Fibroblast of the aortic adventitia (primary cell): ENCODE measurements at places on chromosomes 2 and 18.

- DNase-seq = no peak
Measured at GRCh38 chr2:112921982-112922381, 11.0 kb downstream of the IL37 start.

DNA sequence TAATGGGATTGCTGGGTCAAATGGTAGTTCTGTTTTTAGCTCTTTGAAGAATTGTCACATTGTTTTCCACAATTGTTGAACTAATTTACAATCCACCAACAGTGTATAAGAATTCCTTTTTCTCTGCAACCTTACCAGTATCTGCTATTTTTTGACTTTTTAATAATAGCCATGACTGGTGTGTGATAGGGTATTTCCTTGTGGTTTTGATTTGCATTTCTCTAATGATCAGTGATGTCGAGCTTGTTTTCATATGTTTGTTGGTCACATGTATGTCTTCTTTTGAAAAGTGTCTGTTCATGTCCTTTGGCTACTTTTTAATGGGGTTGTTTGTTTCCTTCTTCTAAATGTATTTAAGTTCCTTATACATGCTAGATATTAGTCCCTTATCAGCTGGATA lies 322.3 kb downstream of the CDH2 start:
- no peak for DNase-seq

- no peak for DNase-seq
Measured at GRCh38 chr18:78558101-78558810, 421.4 kb upstream of the SALL3 start.

DNA sequence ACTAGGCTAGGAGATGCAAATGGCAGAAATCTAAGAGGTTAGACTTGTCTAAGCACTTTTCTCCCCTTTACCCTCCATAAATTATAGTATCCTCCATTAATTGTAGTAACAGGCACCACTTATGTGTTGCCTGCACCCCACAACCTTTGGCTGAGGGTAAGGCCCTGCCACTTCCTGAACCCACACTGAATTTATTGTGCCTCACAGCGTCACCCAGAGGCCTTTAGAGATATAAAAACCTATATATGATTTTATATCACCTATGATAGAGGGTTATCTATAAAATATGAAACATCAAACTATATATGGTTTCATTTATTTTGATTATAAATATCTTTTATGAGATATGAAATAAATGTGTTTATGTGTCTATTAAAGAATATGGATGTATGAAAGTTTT lies 2.6 kb downstream of the UGT1A9 start:
- DNase-seq = no peak

DNA sequence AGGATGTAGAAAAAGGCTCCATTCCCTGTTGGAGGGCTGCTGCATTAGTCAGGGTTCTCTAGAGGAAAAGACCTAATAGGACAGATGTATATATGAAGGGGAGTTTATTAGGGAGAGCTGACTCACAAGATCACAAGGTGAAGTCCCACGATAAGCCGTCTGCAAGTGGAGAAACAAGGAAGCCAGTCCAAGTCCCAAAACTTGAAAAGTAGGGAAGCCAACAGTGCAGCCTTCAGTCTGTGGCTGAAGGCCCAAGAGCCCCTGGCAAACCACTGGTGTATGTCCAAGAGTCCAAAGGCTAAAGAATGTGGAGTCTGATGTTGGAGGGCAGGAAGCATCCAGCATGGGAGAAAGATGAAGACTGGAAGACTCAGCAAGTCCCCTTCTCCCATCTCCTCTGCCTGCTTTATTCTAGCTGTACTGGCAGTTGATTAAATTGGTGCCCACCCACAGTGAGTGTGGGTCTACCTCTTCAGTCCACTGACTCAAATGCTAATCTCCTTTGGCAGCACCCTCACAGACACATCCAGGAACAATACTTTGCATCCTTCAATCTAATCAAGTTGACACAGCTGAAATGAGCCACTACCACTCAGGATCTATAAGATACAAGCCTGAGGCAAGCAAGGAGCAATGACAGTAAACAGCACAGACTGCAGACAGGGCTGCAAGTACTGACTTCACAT lies 30.0 kb upstream of the ATG16L1 start:
- DNase-seq = peak; percentile 95

DNA sequence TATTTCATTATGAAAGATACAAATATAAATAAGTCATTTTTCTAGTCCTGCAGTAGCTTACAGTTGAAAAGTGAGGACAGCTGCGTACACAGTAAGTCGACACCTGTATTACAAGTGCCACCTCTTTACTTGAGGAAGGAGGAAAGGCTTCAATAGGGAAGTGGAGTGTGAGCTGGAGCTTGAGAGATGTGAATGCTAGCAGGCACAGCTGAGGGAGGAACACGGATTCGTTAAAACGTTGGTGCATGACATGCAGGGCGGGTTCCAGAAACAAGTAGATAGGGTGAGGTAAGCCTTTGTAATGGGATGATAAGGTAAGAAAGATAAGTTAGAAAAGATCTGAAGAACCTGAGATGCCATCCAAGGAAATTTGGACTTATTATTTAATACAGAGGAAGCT lies 98.1 kb upstream of the CSRNP3 start:
- DNase-seq = no peak

GRCh38 chr2:27810455-27810854 lies 38.9 kb downstream of the MRPL33 start:
- peak; percentile 24 for DNase-seq

- DNase-seq = no peak
Measured at GRCh38 chr2:27218614-27219013, 1.4 kb downstream of the CAD start.

DNA sequence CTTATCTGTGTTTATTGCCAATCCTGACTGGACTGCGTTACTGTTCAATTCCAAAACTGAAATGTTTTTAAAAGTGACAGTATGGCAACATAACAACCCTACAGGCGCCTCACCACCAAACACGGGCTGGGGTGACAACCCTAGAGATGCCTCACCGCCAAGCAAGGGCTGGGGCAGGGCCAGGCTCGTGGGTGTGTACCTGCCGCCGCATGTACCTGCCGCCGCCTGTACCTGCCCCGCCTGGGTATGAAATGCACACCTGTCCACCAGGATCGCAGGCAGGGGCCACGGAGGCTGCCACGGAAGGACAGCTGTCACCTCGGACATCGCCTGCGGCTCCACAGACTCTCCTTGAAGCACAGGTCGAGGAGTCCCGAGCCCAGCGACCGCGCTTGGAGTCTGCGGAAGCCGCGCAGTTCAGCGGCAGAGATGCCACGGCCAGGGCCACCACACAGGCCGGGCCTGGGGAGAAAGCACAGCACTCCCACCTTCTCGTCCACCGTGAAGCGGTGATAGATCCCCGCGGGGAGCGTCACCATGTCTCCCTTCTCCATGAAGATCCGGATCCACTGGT lies 18.9 kb downstream of the ADI1 start:
- DNase-seq = no peak

DNA sequence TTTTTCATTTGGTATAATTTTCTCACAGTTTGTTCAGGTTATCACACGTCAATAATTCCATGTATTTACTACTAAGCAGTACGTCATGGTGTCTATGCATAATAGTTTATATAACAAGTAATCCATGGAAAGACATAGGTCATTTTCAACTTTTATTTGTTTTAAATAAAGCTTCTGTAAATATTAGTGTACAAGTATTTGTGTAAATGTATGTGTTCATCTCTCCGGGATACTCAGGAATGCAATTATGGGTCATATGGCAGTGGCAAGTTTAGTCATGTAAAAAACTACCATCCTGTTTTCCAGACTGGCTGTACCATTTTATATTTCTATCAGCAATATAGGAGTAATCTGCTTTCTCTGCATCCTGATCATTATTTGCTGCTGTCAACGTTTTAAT lies 231.1 kb upstream of the ZNF804A start:
- no peak for DNase-seq

DNA sequence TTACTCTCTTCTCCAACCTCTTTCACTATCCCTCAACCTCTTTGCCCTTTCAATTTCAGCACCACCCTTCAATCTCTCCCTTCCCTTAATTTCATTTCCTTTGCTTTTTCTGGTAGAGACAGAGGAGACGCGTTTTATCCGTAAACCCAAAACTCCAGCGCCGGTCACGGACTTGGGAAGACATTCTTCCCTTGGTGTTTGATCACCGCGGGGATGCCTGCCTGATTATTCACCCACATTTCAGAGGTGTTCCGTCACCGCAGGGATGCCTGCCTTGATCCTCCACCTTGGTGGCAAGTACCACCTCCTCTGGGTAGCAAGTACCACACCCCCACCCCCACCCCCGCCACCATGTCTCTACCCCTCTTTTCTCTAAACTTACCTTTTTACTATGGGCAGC lies 669.4 kb upstream of the PKDCC start:
- DNase-seq = no peak

GRCh38 chr2:204225671-204226073 lies 289.1 kb downstream of the ICOS start:
- no peak for DNase-seq

- DNase-seq = no peak
Measured at GRCh38 chr2:116754381-116755101, 1060.0 kb upstream of the DDX18 start.

DNA sequence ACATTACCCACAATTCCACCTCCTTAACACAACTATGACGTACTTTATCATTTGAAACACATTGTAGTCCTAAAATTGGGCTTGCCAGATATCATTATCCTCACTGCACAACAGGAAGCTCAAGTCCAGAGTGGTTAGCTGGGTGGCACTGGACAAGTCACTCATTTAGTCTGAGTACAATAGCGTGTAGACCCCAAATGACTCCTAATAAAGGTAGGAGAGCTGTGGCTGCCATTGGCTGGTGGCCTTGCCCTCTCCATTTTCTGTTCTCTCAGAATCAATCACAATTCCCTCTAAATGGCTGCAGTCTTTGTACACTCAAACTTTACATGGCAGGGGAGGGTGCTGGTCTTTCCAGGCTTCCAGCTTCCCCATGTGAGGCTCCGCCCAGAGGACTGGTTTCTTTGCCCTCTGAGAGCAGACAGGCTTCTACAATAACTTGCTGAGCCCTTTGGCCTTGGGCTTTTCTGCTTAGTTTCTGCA lies 11.7 kb downstream of the PSTPIP2 start:
- DNase-seq = no peak

DNA sequence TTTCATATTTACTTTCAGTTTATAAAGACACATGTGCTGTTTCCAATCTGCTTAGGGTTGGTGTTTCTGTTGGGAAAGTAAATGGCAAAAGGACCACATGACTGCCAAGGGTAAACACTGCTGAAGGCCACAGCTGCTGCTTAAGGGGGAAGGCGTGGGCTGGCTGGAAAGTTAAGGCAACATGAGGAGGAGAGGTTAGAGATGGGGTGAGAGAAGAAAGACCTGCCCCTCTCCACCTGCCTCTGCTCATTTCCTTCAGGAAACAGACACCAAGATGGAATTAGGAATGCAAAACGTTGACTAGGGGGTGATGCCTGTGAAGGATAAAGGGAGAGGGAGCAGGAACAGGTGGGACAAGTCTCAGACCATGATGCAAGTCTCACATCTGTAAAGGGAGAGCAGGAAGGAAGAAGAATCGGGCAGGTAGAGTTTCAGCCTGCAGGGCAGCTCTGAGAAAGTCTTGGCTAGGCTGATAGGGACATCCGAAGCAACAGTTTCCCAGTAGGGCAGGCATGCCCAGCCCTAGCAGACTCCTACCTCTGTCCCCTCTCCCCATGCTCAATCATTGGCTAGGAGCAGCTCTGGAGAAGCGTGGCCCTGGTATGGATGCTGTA lies 86.0 kb downstream of the CDC42EP3 start:
- DNase-seq = no peak

GRCh38 chr18:45435810-45436209 lies 179.5 kb upstream of the SLC14A2 start:
- DNase-seq = no peak

DNA sequence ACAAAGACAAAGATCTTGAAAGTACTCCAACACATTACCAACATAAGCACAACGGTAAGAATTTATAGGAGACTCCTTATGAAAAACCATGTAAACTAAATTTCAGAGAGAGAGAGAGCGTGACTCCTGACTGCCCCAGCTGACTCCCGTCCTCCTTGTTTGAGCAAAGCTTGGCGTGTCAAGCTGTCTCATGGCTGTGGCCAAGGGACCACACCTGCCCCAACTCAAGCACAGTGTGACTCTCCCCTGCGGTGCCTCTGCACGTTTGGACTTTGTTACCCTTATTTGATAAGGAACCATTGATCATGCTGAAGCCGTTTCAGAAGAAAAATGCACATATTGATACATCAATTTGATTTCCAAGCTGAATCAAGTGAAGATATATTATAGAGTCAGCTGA lies 124.8 kb downstream of the COL6A3 start:
- no peak for DNase-seq

- DNase-seq = no peak
Measured at GRCh38 chr18:13676471-13676870, 49.9 kb downstream of the FAM210A start.

DNA sequence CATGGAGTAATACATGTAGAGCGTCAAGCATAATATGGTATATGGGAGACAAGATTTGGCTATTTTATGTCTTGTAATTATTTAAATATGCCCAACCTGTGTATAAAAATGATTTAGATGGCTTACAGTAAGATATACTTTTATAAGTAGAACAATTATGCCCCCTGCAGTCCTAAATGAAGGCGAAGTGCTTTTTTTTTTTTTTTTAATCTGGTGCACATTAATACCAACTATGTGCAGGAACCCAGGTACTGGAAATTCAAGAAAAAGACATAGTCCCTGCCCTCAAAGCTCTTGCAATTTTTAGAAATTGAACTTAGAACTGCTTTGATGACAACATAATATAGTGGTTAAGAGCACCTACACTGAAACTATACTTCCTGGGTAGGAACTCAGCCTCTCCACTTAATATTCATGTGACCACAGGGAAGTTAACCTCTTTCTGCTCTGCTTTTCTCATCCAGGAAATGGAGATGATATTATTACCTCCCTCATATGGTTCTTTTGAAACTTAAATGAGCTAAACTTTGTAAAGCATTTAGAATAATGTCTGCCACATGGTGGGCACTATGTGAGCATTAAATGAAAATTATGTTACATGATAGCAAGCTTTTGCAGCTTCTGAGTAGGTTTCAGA lies 38.1 kb downstream of the AFTPH start:
- DNase-seq = peak; percentile 30

- no peak for DNase-seq
Measured at GRCh38 chr2:148530350-148530749, 114.2 kb upstream of the EPC2 start.

GRCh38 chr2:12594590-12594989 lies 122.1 kb upstream of the TRIB2 start:
- no peak for DNase-seq

- no peak for DNase-seq
Measured at GRCh38 chr18:74633652-74634352, 36.1 kb downstream of the ZNF407 start.

- no peak for DNase-seq
Measured at GRCh38 chr18:24976502-24976901, 375.5 kb downstream of the ZNF521 start.

GRCh38 chr2:22890132-22890531 lies 494.8 kb upstream of the KLHL29 start:
- DNase-seq = no peak
